Upper lobe of left lung (tissue), 6 donors: ENCODE measurements at places on chromosomes 3 and 15.

- no peak for DNase-seq
Observed at GRCh38 chr3:61132062-61132461, 119.2 kb downstream of the FHIT start.

GRCh38 chr3:146156666-146157314, 4.2 kb downstream of the PLOD2 start:
- no peak for DNase-seq

- peak; percentile 23 for DNase-seq
Observed at GRCh38 chr3:189276444-189277219, 104.9 kb downstream of the TPRG1 start.

DNA sequence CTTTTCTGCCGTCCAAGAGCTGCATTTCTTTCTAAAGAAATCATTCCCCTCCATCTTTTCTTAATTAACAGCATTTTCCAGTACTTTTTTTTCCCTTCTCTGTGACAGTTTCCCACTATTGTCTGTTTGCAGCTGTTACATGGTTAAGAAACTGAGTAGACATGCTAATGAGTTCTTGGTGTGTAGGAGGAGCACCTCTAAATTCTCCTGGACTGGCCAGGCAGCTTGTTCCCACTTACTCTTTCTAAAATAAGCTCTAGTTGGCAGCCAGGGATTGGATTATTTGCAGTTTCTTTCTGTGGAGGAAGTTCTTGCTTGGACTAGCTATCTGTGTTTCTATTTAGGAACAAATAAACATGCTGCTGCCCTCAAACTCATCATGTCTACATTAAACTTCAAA, 235.1 kb upstream of the GAP43 start:
- no peak for DNase-seq

- DNase-seq = no peak
Observed at GRCh38 chr3:115381573-115381912, 234.5 kb upstream of the ZBTB20 start.

GRCh38 chr3:125067225-125067624, 11.4 kb upstream of the HEG1 start:
- DNase-seq = no peak
